ENCODE measurements at places on chromosomes 2 and 18.

DNA sequence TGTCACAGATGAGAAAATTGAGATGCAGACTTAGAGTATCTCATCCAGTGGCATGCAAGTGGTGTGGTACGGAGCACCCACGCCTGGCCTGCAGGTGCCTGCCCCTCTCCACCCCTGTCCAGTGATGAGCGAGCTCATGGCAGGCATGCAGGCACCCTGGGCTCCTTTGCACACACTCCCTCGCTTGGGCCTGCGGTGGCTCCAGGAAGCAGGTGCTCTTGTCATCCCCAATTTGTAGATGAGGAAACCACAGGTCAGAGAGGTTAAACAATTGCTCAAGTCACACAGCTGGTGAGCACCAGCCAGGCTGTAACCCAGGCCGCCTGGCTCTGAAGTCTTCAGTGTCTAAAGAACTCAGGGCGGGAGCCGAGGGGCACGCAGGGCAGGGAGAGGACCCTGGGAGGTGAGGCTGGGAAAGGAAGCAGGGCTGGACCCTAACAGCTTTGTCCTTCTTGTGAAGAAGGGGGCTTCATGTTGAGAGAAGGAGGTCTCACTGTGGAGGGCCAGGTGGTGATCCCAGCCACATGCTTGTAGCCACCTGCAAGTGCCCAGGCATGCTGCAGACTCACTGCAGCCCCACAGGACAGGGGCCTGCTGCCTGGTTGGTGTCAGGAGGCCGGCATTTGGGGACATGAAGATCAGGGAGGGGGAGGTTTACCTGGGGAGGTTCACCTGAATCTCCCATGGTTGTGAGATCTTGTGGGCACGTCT is 166.2 kb downstream of the SH3RF3 start:
- DNase-seq: no peak

DNA sequence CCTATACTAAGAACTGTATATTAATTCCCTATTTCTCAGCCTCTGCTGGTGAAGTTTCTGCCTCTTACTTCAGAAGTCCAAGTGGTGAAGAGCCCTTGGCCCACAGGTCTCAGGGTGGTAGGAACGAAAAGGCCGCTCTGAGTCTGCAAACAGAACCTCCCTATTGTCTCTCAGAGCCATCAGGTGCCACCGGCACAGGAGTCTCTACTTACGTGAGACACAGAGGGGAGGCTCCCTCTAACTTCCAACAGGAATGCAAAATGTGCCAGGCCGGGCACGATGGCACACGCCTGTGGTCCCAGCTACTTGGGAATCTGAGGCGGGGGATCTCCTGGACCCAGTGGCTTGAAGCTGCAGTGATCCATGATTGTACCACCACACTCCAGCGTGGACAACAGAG is 143.0 kb downstream of the TPO start:
- DNase-seq: no peak

- no peak for DNase-seq
These were observed 60.8 kb downstream of the ST6GAL2 start for GRCh38 chr2:106825161-106825560.

- no peak for DNase-seq
These were observed 27.7 kb downstream of the COL5A2 start for GRCh38 chr2:189151906-189152305.

GRCh38 chr18:68041327-68041726 is 524.8 kb upstream of the DSEL start:
- DNase-seq: no peak

DNA sequence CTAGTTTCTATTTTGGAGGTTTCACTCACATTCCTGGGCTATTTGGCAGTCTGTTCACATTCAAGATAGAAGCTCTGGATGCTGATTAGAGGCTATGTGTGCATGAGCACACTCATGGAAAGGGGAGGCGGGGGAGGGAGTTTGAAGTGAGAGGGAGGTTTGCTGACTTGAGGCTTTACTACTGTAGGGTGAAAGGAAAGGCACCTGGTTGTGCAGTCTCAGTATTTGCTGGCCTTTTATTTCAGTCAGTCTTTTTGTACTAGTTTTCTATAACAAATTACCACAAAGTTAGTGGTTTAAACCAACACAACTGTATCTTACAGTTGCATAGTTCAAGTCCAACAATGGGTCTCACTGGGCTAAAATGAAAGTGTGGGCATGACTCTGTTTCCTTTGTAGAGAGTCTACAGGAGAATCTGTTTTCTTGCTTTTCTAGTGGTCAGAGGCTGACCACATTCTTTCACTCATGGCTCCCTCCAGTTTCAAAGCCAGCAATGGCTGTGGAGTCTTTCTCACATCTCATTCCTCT is 47.7 kb upstream of the NR4A2 start:
- DNase-seq: no peak

- no peak for DNase-seq
These were observed 8.3 kb downstream of the MYO1B start for GRCh38 chr2:191253476-191253875.

DNA sequence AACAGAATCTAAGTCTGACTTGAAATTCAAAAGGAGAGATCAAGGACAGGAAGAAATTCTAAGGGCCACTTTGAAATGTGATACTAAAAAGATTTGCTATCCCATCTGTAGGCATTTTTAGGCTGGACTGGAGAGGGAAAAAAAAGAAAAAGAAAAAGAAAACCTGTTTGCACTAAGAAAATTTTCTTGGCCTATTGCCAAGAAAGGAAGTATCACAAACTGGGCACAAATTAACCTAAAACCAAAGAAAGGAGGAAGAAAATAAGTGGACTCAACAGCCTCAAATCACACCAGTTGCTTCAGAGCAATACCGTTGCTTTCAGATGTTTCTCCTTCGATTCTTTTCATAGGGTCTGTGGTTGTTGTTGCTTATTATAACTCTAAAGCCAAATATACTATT is 287.9 kb upstream of the VRK2 start:
- no peak for DNase-seq

DNA sequence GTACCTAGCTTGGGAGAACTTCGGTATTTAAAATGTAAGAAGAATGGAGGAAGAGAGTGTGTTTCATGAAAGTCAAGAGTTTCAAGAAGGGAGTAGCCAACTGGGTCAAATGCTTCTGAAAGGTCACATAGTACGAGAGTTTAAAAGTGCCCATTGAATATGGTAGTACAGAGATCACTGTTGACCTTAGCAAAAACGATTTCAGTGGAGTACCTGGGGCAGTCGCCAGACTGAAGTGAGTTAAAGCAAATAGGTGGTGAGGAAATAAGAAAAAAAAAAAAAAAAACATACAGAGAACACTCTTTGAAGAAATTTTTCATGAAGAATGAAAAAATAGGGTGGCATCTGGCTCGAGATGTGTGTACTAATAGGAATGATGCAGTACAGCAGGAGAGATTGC is 11.5 kb downstream of the LIPT1 start:
- no peak for DNase-seq

GRCh38 chr2:133774654-133775015 is 206.4 kb upstream of the NCKAP5 start:
- DNase-seq: no peak

- DNase-seq: no peak
These were observed 78.1 kb downstream of the CIB4 start for GRCh38 chr2:26562811-26563645.

DNA sequence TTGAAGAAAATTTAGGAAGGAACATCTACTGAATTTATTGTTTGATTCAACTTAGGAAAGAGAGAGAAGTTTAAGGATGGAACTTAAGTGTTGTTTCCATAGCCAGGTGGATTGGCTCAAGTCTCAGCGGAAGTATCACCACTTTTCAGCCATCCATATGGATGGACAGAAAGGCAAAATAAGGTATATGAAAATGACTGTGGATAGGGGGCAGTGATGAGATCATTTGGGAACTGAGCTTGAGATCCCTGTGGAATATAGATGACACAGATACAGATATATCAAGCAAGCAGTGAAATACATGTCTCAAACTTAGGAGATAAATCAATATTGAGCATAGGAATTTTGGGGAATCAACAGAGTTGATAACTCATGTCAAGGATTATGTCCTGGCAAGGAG is 1462.7 kb upstream of the NXPH2 start:
- DNase-seq: no peak

DNA sequence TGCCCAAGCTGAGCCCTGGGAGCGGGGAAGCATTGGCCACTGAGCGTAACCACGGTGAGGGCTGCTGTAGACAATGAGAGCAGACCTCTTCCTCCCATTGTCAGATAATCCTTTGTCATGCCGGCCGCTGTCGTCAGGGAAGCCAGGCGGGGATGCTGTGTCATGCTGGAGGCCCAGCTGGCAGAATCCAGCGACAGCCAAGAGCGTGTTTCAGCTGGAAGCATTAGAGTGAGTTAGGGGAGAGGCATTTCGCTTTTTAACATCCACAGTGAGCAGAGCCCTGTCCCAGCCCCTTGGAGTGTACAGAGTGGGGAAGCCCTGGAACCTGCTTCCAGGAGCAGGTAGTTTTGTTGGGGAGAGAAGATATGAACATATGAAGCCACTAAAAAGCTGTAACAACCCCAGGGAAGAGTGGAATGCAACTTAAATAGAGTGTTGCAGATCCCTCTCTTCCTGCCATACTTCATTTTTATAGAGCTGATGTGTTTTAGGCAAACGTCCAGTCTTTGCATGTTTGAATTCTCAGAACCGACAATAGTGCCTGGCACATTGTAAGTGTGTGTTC is 7.0 kb downstream of the CTIF start:
- DNase-seq: no peak

- DNase-seq: no peak
These were observed 30.3 kb upstream of the MTCL1 start for GRCh38 chr18:8675057-8675456.

DNA sequence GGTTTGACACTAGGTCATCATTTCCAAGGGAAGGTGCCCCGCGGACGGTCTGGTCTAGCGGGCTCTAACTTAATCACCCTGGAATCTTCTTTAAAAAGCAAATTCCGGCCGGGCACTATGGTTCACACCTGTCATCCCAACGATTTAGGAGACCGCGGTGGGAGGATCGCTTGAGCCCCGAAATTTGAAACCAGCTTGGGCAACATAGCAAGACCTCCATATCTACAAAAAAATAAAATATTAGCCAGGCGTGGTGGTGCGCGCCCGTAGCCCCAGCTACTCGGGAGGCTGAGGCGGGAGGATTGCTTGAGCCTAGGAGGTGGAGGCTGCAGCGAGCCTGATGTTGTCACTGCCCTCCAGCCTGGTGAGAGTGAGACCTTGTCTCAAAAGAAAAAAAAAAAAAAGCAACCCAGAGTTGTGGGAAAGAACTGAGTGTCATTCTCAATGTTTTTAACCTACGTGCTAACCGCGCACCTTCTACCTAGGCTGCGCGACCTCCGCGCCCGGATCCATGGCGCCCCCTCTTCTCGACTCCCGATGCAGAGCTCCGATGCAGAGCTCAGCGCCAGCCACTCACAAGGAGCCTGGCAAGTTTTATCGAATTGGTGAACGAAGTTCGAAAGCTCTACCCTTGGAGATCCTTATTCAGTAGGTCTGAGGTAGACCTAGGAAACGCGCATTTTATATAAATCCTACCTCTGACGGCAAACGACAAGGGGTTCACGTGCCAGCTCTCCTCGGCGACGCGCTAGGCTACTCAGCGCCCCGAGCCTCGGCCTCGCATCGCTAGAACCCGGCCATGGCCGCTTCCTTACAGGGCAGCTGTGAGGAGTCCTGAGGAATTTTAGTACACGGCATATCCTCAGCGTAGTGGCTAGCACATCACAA is 888 bp upstream of the TWSG1 start:
- peak; percentile 1 for DNase-seq

DNA sequence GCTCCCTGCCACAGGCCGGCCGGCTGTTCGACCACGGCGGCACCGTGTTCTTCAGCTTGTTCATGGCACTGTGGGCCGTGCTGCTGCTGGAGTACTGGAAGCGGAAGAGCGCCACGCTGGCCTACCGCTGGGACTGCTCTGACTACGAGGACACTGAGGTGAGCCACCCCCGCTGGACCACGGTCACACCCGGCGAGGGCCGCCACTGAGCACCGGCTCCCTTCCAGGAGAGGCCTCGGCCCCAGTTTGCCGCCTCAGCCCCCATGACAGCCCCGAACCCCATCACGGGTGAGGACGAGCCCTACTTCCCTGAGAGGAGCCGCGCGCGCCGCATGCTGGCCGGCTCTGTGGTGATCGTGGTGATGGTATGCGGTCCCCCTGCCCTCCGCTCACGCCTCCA is 20.8 kb downstream of the ANO7 start:
- no peak for DNase-seq

GRCh38 chr2:217223222-217223930 is 363.5 kb upstream of the TNP1 start:
- no peak for DNase-seq

DNA sequence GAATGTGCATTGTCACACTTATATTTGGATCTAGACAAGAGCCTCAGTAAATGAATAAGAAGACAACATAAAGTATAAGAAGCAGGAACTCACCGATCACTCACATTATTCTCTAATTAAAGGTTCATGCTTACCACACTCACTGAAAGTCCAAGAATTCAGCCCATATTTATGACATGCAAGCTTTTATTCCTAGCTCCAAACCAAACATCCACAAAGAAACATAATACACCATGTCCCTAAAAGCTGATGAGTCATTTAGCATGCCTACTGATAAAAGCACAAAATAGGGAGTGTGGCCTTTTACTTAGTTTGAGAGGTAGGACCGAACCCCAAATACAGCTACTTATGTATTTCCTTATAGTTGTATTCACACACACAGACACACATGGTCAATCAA is 1094.6 kb upstream of the CDH2 start:
- no peak for DNase-seq

DNA sequence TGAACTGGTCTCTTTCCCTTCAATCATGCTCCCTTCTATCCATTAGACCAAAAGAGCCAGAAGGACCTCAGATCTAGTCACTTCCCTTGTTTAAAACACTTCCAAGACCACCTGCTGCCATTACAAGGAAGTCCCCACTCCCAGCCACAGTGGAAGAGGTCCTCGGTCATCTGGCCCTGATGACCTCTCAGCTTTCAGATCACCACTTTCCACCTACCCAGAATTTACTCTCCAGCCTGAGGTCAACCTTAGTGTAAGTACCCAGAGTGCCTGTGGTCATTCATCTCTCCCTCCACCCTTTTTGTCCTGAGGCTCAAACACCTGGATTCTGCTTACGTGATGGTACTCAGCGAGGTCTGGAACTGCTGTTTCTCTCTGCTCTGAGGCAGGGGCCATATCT is 67.1 kb downstream of the MARCO start:
- DNase-seq: no peak

GRCh38 chr2:237546876-237547395 is 19.4 kb upstream of the PRLH start:
- no peak for DNase-seq

DNA sequence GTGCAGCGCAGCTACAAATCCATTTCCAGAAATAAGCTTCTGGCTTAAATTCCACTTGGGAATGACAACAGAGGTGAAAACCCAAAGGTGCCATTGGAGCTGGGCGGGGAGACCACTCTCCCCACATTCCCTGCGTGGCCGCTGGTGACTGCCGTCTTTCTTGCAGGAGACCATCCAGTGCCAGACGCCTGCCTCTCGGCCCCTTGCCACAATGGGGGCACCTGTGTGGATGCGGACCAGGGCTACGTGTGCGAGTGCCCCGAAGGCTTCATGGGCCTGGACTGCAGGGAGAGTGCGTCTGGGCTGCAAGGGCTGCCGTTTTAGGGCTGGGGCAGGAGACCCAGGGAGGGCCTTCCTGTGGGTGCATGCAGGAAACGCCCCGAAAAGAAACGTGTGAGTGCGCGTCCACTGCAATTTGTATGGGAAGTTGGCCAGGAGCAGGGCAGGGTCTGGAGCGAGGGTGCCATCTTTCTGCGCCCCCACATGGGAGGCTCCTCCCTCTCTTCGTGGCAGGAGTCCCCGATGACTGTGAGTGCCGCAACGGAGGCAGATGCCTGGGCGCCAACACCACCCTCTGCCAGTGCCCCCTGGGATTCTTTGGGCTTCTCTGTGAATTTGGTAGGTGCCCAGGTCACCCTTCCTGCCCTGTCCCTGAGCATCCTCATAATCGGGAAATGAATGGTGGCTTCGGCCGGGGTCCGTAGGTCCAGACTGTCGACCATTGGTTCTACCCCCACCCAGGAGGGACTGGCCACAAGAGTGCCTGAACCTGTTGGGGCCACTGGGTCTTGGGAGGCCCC is 49.9 kb downstream of the SNED1 start:
- no peak for DNase-seq

All from T-helper 9 cell (primary cell).